ENCODE measurements at places on chromosomes 4 and X. TPM values are rescaled to one million over a fixed set of nuclear protein-coding genes. Genes with fewer than 3 reads are reported as not detected.

The KIAA0232 gene
- total RNA-seq, result 26.8 TPM

The CXCR3 gene
- total RNA-seq, result 0.12 TPM

The PDGFRA gene
- 253 TPM for total RNA-seq

The MAGED4 gene
- total RNA-seq, result 60.8 TPM

The CT45A2 gene
- not detected for total RNA-seq

The ETDB gene
- total RNA-seq, result not detected

The LNX1 gene
- total RNA-seq, result 19.3 TPM

The CFAP99 gene
- total RNA-seq, result 0.41 TPM

The ERAS gene
- not detected for total RNA-seq

The CCKAR gene
- total RNA-seq, result 0.12 TPM

The TMSB15A gene
- 13.9 TPM for total RNA-seq

All from metanephros (tissue), 2 donors.